BE2C (cell line): ENCODE measurements at places on chromosomes 12 and 14.

DNA sequence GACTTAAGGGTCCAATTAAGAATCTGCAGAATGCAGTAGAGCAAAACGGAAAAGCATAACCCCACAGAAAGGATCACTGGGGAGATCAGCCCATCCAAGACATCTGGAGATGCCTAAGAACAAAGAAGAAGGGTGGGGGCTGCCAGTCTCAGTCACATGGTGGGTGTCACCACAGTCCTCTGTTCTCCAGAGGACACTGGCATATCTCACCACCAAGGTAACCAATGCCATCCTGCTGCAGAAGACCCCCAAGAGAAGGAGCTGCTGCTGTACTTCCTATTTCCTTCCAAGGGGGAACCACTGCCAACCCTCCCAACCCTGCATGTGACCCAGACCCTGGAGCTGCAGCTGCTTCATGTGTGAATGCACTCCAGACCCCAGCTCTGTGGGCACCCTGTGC, 91.2 kb downstream of the PTGER2 start:
- no peak for DNase-seq

DNA sequence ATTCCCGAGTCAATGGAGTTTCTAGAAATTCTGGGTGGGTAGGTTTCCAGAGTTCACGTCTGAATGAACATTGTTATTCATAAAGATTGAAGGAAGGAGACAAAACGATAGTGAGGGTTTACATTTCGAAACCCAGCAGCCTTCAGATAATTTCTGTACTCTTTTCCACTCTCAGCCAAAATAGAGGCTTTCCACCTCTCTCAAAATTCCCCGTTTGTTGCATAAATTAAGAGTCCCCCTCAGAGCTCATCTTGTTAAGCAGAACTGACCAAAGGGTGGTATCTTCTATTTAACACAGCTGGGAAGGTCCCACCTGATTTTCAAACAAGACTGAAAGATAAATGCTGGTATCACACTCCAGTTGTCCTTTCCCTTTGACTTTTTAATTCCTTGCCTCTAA, 21.5 kb upstream of the YARS2 start:
- DNase-seq = no peak

GRCh38 chr12:85130646-85131045, 94.5 kb downstream of the LRRIQ1 start:
- DNase-seq = no peak

GRCh38 chr12:81181691-81182090, 103.8 kb downstream of the ACSS3 start:
- no peak for DNase-seq

DNA sequence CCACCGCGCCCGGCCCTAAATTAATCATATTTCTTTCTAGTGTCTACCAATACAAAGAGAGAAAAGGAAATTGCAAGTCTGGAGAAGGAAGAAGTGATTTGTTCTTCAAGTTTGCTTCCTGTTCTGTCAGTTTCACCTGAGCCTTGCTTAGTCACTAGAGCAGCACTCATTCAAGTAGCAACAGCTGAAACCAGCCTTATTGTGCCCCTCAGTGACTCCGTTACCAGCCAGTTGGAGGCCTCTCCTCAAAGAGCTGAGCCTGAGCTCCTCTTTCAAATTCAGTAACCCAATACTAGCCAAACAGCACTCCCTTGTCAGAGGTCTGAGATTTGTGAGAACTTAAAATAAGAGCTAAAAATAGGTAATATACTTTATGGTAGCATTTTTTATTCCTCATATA, 17.4 kb downstream of the PAWR start:
- DNase-seq = no peak
